Head of caudate nucleus (tissue), 42 donors: ENCODE measurements at places on chromosomes 7 and 10.

- no peak for DNase-seq
These were observed 178.7 kb upstream of the PRSS58 start for GRCh38 chr7:142436601-142437000.

DNA sequence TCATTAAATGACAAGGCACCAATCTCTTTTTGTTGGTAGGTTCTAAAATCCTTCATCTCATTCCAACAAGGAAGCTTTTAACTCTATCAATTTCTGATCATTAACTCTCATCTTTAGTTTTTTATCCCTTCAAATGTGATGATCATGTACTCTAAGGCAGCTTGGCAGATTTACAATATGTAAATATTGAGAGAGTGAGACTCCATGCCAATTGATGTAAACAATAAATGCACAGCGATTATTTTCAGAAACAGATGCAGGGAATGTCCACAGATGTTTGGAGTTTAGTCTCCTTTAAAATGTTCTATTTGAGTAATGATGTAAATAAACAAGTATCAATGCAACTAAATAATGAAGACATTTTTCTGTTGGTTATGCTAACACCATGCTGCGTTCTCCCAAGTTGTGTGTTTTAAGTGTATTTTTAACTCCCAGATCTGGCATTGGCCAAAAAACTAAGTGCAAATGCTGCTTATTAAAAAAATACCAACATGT lies 213.8 kb downstream of the AHR start:
- no peak for DNase-seq

DNA sequence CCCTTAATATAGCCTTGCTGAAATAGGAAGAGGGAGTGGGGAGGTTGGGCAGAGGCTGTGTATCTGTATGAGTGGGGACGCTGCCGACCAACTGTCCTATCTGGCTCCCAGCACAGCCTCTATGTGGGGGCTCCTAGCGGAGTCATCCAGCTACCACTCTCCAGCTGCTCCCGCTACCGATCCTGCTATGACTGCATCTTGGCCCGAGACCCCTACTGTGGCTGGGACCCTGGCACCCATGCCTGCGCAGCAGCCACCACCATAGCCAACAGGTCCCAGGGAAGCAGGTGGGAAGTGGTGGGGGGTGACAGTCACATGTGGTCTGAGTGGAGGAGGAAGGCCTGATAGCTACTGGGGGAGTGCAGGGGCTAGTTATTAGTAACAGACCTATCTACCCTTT lies 6.6 kb downstream of the MRPL43 start:
- DNase-seq, result no peak

- DNase-seq, result no peak
These were observed 588.6 kb downstream of the DNAJB6 start for GRCh38 chr7:157925383-157925875.

DNA sequence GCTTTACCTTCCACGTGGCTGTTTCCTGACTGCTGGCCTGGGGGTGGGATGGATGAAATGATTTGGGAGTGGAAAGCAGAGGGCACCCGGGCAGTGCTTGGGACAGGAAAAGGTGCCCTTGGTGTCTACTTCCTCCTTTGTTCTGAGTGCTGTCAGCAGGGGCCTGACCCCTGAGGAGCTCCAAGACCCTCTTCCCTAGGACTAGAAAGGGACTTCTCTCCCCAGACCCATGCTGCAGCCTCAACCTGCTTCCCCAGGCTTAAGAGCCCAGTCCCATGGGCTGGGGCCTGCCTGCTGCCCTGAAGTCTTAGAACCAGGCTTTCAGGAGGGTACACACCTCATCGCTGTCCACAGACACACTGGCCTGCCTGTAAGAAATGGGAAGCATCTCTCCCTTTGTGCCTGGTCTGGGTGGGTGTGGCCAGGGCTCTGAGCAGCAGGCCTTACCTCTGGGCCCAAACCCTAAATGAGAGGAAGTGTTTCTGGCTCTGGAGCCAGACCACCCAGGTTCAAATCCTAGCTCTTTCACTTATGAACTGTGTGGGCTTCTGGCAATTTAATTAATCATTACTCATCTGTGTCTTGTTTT lies 12.9 kb downstream of the CDH23 start:
- no peak for DNase-seq

DNA sequence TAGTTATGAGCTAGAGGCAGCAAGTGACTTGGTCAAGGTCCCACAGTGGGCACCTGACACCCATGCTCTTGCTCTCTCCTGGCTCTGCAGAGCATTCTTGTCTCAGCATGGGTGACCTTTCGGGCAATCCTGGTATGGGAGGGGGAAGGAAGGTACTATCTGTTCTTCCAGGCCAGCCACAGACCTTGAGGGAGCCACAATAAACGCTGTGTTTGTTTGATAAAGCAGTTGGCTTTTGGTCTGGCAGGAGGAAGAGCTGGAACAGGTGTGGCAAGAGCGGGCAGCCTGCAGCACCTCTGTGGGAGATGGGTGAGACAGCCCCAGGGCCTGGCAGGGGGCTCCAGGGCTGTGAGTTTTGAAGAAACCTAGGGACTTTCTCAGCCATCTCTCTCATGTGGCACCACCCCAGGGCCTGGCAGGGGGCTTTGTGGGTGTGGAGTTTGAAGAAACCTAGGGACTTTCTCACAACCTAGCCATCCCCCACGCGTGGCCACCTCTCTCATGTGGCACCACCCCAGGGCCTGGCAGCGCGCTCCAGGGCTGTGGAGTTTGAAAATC lies 11.4 kb downstream of the CLDN3 start:
- no peak for DNase-seq

DNA sequence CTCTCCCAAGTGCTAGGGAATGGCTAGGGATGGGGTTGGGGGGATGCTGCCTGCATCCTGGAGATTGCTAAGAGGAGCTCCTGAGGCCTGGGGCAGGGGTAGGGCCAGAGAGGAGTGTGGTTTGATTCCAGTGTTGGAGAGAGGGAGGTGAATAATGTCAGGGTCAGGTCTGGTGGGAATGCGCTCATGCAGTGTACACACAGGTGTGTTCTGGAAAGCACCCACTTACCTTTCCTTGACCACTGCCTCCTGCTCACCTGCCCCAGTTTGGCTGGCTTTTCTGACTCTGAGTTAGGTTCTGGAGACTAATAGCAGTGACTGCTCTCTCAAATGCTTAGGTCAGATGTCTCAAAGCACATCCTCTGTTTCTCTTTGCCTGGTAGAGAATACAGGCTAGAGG lies 135.4 kb upstream of the BMPER start:
- no peak for DNase-seq

- no peak for DNase-seq
These were observed 89.1 kb downstream of the COL28A1 start for GRCh38 chr7:7446616-7447015.

- peak; percentile 32 for DNase-seq
These were observed 121.2 kb downstream of the WDFY4 start for GRCh38 chr10:48805848-48806247.

DNA sequence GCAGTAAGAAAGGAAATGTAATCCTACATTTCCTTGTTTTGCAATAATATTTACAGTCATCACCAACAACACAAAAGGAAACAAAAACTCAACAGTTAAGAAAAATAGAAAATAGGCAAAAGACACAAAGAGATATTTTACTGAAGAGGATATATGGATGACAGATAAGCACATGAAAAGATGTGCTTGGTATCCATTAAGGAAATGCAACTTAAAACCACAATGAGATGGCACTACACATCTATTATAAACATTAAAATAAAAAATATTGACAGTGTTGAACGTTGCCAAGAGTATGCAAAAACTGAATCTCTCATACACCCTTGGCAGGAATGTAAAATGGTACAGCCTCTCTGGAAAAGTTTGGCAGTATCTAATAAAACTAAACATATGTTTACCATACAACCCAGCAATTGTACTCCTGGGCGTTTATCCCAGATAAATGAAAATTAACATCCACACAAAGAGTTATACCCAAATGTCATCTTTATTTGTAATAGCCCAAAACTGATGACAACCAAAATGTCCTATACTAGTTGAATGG lies 5.4 kb downstream of the CEP41 start:
- no peak for DNase-seq

DNA sequence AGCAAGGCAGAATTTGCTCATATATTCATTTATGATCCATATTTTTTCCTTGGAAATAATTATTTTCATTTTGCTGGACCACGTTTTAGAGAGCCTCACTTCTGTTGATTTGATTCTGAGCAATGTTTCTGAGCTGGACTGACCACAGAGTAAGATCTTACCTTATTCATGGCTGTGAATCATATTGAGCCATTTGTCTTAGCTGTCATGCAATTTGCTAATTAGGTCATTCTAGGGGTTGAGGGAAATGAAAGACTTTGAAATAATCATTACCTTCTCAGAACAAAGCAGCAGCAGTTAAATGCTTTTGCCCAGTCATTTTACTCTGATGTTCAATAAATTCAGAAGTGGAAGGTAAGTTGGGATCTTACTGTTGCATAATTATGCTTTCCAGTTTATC lies 251.4 kb downstream of the SDK1 start:
- DNase-seq, result no peak

DNA sequence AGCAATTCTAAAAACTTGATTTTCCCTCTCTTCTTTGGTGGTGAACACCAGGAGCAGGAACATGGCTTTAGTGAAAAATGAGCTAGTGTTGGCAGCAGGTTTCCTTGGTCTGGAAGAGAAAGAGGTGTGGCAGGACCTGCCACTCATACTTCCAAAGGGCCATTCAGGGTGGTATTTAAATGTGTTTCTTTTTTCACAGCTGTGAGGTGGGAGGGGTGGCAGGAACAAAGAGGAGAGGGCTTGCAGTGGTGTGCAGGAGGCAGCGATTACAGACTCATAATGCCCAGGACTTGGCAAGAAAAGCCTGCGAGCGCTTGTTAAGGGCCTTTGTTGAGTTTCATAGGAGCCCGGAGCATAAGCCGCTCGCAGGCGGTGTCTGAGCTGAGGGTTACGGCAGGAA lies 36.8 kb downstream of the WIPF3 start:
- DNase-seq, result no peak

DNA sequence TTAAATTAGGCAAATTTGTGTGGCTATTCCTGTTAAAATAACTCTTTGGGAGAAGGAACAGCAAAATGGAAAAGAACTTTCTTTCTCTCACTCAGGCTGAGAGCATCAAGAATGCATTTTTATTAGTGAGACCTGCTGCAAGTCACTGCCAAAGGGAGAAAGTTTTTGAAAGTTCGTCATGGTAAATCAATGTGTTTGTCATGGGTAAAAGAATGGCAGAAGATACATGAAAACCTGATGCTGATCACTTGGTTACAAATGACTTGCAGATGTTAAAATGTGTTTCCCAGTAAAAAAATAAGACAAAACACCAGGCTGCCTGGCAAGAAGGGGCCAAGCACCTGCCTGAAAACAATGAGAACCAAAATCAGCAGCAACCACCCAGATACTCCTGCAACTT lies 484.7 kb upstream of the NRP1 start:
- no peak for DNase-seq

- DNase-seq, result peak; percentile 39
These were observed 1.0 kb downstream of the SEPHS1 start for GRCh38 chr10:13347043-13347499.

GRCh38 chr10:28094121-28094520 lies 95.2 kb upstream of the ODAD2 start:
- DNase-seq, result no peak

- DNase-seq, result no peak
These were observed 48.5 kb upstream of the ARL4A start for GRCh38 chr7:12638851-12639456.

DNA sequence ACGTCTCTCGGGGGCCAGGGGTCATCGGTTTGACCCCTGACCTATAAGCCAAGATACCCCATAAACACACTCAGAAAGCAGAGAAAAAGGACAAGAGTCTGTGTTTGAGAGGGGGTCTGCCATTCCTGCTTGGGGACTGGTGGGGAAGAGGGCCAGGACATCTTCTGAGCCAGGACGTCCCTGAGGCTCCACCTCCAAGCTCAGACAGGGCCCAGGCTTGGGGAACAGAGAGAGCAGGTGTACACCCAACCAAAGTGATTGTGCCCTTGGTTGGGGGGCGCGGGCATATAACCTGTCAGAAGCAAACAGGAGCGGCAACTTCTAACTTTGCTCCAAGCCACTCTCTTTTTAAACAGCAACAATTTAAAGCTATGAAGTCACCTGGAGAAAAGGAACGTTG lies 33.9 kb upstream of the PPIF start:
- DNase-seq, result no peak

GRCh38 chr10:3425716-3426115 lies 253.1 kb upstream of the PITRM1 start:
- DNase-seq, result no peak

- no peak for DNase-seq
These were observed 349.7 kb upstream of the MBL2 start for GRCh38 chr10:53122281-53122680.

- no peak for DNase-seq
These were observed 444.3 kb downstream of the LRMDA start for GRCh38 chr10:75875740-75876139.

GRCh38 chr7:155477476-155477875 lies 19.5 kb downstream of the EN2 start:
- no peak for DNase-seq

GRCh38 chr7:78852951-78853350 lies 600.5 kb downstream of the MAGI2 start:
- DNase-seq, result no peak

DNA sequence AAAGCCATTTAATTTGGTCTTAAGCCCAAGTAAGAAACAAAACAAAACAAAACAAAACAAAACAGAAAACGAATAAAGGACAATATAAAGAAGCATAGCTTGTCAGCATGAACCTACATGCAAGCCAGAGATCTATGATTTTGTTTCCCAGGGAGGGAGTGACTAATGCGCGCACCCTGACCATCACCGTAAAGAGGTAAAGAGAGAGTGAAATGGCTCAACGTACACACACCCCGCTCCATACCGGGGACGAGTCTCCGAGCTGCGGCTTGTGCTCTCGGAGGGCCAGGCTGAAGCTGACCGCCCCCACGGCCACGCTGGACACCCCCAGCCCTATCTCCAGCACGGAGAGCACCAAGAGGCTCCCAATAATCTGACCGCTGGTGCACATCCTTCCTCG lies 1.1 kb downstream of the TMEM196 start:
- peak; percentile 18 for DNase-seq

- DNase-seq, result no peak
These were observed 45.1 kb downstream of the AMZ1 start for GRCh38 chr7:2732959-2733584.

DNA sequence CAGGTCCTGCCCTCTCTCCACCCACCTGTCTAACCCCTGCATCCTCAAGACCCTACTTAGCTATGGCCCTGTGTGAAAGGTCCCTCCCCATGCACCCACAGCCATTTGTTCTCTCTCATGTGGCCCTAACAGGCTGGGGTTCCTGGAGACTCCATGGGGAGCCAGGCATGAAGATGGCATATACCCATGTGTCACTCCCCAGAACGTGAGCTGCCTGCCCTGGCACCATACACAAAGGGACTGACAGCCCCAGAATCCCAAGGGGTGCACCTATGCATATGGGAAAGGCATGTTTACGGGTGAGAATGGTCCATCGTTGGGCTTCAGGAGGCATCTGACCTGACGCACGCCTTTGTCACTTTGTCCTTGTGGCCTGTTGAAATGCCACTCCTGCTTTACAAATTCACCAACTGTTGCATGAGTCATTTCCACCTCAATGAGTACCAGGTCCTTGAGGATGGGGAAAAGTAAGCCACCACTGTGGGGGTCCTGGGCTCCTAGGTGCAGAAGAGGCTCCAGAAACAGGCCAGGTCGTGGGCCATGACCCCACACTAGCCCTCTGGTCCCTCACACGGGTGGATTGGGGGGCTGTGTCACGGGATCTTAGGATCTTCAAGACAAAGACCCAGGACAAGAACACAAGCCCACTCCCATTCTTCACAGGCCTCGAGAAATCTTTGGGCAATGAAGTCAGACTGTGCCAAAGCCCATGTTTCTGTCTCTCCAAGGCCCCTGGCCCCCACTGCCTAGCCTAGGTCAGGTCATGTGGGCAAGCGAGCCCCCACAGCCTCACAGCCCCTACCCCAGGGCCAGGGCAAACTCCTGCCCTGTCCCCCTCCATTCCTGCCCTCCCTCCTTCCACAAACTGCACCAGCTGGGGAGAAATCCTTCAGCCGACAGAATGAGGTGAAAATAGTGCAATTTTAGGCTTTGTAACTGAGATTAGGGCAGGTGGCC lies 8.6 kb downstream of the GPRIN2 start:
- DNase-seq, result peak; percentile 12
